Esophagus muscularis mucosa (tissue), 4 donors: ENCODE measurements at places on chromosomes 1 and 21.

- DNase-seq = peak; percentile 99
Measured at GRCh38 chr1:31296486-31297276, at the start of the genes SNRNP40 and ZCCHC17. Gene SNRNP40, minus strand, starts transcription at chr1:31296788. Its CDS starts 37 bp downstream, at chr1:31296751. Gene ZCCHC17, plus strand, starts transcription at chr1:31297032. Its CDS starts 13,067 bp downstream, at chr1:31310099.

GRCh38 chr1:232501854-232502253 is 128.1 kb downstream of the SIPA1L2 start:
- DNase-seq = no peak

GRCh38 chr1:94772845-94773244 is 47.3 kb upstream of the SLC44A3 start:
- no peak for DNase-seq

DNA sequence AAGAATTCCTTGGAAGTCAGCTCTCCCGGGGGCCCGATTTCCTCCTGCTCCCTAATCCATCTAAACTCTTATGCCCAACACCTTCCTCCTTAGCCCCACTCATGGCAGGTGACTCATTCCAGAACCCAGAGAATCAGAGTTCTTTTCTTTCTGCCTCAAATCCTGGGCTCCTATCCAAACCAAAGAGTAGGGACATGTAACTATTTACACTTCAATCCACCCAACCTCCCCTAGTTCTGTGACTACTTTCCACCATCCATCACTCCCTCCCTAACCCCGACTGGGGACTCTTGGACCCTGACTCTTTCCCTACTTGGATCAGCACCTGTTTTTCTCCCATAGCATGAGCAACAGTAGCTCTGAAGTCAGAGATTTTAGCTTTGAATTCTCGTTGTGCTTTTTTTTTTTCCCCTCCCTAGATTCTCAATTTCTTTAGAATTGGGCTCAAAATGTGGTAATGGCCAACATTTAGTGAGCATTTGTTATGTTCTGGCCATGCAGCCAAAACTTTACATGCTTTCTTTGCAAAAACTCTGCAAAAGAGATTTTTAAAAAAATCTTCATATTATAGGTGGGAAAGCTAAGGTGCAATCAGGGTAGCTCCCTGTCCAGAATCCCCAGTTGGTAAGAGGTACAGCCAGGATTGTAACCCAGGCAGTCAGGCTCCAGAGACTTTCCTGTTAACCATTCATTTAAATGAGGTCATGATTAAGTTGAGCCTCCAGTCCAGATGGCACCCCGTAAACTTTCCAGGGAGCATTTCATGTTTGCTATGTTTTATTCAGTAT is 7.5 kb upstream of the CYP4A11 start:
- DNase-seq = no peak

- DNase-seq = no peak
Measured at GRCh38 chr1:75308365-75308764, 174.2 kb downstream of the LHX8 start.

GRCh38 chr21:46022551-46023525 is 41.3 kb downstream of the COL6A1 start:
- no peak for DNase-seq

DNA sequence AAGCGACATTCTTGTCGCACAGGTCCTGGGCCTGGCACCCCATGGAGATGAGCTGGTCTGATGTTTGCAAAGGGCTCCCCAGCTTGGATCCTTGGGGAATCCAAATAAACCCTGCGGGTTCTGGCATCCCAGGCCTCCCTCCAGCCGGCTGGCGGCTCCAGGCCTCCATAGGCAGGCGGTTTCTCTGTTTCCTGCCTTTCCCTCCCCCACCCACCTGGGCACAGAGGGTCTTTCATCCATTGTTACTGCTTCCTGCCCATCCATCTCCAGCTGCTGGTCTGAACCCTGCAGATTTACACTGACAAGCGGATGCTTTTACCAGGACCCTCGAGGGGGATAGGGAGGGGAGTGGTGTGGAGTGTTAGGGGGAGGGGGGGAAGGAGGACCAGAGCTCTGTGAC is 39.1 kb upstream of the ID3 start:
- no peak for DNase-seq

DNA sequence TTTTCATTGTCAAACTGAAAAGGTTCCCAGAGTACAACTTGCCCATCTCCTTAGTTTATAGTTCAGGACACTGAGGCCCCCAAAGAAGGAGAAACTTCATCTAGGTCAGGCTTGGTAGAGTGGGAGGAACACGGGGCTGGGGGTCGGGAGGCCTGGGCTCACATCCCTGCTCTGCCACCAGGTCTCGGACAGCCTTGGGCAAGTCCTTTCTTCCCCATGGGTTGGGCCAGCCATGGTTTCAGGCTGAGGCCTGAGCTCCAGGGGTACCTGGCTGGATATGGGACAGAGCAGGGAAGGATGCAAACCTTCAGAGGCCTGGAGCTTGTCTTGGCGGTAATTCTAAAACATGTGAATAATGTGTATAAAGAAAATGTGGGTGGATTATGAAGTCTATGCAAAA is 17.0 kb downstream of the FOXO6 start:
- no peak for DNase-seq

DNA sequence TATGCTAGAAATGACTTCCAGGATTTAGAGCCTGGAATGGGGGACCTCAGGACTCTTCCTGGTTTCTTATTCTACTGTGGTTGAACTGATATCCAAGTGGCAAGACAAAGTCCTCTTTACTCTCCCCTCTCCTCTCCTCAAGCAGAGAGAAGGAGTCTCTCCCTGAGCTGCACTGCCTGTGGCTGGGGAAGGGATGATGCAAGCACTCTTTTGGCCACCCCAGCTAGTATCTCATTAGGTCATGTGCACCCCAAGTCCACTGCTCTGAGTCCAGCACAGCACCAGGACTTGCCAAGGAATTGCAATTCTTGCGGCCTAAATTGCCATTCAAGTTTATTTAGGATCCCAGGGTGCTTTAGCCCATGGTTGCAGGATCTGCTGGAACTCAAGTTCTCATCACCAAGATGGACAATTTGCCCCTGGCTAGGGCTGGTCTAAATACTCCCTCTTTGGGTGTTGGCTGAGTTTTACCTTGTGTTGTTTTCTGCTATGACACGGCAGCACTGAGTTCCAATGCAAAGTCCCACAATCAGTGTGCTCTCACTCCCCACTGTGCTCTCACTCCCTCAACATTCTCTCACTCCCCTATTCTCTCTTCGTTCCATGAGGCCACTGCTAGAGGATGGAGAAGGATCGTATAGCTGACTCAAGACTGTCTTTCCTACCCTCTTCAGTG is 172.2 kb downstream of the TM2D1 start:
- DNase-seq = no peak

DNA sequence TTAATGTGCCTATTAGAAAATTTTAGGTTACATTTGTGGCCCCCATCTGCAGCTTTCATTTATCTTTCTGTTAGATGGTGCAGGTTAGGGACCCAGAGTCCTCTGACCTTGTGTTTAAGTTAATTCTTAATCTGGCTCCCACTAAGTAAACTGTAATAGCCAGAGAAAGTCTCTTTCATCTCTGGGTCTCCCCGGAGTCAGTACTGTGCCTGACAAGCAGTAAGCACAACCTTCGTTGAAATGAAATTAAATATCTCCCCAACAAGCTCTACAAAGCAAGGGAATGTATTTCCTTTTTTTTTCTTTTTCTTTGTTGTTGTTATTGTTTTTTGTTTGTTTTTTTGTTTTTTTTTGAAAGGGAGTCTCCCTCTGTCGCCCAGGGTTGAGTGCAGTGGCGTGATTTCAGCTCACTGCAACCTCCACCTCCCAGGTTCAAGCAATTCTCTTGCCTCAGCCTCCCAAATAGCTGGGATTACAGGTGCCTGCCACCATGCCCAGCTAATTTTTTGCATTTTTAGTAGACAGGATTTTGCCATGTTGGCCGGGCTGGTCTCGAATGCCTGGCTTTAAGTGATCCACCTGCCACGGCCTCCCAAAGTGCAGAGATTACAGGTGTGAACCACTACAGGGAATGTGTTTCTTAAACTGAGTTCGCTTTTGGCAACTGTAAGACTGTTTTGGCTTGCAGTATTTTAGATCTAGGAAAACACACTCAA is 81.6 kb downstream of the HHIPL2 start:
- no peak for DNase-seq

DNA sequence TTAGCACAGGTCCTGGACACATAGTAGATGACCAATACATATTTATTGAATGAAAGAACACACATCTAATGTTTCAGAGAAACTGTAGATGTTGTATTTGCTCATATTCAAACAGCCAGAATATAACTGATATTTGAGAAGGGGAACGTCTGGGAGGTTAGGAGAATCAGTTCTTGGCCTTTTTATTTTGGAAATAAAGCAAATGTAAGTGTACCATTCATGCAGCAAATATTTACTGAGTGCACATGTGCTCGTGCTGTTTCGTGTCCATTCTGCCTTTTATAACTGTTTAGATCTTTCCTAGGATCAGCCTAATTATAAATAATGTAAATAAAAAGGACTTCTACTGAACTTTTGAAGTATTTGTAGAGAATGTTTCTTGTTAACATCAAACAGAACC is 103.8 kb downstream of the GREM2 start:
- no peak for DNase-seq

GRCh38 chr1:154697710-154698109 is 89.7 kb upstream of the ADAR start:
- no peak for DNase-seq
